ENCODE measurements at places on chromosomes 3 and 15.

DNA sequence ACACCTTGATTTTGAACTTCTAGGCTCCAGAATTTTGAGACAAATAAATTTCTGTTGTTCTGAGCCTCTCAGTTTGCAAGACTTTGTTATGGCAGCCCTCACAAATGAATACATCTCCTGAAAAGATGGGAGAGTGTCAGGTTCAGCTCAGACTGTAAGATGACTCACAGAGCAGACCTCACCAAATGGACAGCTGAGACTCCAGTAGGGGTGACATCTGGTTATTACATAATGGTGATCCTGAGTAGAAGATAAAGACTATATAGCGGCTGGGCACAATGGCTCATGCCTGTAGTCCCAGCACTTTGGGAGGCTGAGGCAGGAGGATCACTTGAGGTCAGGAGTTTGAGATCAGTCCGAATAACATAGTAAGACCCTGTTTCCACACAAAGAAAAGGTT, 26.2 kb upstream of the MTMR14 start:
- DNase-seq, result no peak

DNA sequence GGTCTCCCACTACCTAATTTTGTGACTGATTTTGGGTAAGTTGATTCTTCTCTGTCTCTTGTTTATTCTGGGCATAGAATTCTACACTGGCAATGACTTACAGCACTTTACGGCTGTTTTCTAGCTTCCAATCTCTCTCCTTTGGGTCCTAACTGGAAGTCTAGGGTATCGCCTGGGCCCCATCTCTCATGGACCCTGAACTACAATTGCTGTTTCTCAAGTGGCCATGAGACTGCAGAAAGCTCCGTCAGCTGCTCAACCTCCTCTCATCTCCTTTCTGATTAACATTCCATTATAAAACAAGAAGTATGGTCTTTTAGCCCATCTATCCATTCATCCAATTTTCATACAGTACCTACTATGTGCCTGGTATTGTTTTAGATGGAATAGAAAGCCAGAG, 4.4 kb upstream of the PXYLP1 start:
- no peak for DNase-seq

GRCh38 chr3:188003188-188004171, 150.5 kb upstream of the LPP start:
- no peak for DNase-seq

DNA sequence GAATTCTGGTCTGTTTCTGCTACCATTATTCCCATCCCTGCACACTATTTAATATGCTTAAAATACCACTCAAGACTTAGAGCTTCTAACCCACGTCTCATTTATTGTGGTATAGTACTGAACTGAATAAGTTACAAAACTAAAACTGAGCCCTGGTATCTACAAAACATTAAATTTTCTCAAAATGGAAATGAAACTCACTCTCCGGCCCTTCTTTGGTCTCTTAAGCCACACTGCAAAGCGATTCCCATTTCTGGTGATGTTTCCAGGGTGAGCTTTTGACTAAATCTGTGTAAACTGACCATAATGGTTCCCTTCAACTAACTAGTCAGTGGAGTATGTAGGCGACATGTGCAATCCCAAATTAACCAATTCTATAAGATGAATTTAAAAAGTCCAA, 18.6 kb downstream of the KPNA4 start:
- DNase-seq, result no peak

GRCh38 chr15:30924353-30924752, 20.6 kb downstream of the FAN1 start:
- no peak for DNase-seq

GRCh38 chr3:52162250-52162872, 8.1 kb upstream of the POC1A start:
- no peak for DNase-seq

All from ACHN (cell line).